Effector memory CD4-positive, alpha-beta T cell (primary cell): ENCODE measurements at places on chromosomes 16 and 17.

- H3K4me3 ChIP-seq = no peak overlapping the region
- H3K36me3 ChIP-seq = no peaks in the 10 kb centered on the region
- H3K27me3 ChIP-seq = peaks cover 13% of the 10 kb centered on the region
- no peaks in the 10 kb centered on the region for H3K4me1 ChIP-seq
- DNase-seq = peak; percentile 24
Observed at GRCh38 chr17:79391376-79392233, 219.2 kb downstream of the RBFOX3 start.

- no peak for DNase-seq
- H3K27ac ChIP-seq = no peak overlapping the region
- no peaks in the 10 kb centered on the region for H3K4me1 ChIP-seq
Observed at GRCh38 chr17:62819511-62820221, 11.6 kb upstream of the MARCHF10 start.

GRCh38 chr17:42120161-42120769 is 902 bp downstream of the KAT2A start:
- peaks cover 8% of the 10 kb centered on the region for H3K4me1 ChIP-seq
- H3K27me3 ChIP-seq = no peaks in the 10 kb centered on the region
- H3K27ac ChIP-seq = no peak overlapping the region
- no peak for DNase-seq
- peak overlapping the region; percentile 69 for H3K4me3 ChIP-seq
- H3K36me3 ChIP-seq = peaks cover 20% of the 10 kb centered on the region

DNA sequence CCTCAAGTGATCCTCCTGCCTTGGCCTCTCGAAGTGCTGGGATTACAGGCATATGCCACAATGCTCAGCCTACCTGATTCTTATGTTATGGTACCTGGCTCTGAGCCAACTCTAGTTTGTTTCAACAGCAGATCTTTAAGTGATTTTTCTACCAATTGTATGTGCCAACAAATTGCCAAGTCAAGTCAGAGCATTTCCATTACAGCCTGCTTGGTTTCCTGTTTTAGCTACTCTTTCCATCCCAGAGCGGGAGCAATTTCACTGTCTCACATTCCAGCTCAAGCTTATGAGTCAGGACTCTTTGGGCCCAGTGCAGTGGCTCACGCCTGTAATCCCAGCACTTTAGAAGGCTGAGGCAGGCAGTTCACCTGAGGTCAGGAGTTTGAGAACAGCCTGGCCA is 30.8 kb upstream of the RBBP6 start:
- no peak overlapping the region for H3K4me3 ChIP-seq
- DNase-seq = no peak
- H3K4me1 ChIP-seq = no peaks in the 10 kb centered on the region

DNA sequence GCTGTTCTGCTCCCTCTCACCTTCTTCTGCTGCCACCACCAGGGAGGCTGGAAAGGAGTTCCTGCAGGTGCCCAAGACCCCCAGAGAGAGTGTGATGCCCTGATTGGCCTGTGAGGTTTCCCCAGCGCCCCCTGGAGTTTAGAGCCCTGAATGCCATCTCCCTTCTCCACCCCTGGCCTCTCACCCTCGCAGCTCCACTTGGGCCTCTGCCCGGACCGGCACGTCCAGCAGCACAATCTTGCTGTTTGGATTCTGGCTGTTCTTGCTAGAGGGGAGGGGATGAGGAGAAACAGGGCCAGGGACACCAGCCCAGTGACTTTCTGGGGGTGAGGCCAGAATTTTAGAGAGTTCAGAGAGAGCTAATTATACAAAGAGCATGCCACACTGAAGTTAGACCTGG is 12.5 kb upstream of the FAM171A2 start:
- H3K27me3 ChIP-seq = no peaks in the 10 kb centered on the region
- no peak overlapping the region for H3K27ac ChIP-seq
- no peaks in the 10 kb centered on the region for H3K36me3 ChIP-seq
- H3K4me3 ChIP-seq = no peak overlapping the region
- no peaks in the 10 kb centered on the region for H3K4me1 ChIP-seq
- DNase-seq = no peak

GRCh38 chr17:81302861-81303333 is 7.8 kb upstream of the SLC38A10 start:
- H3K27me3 ChIP-seq = no peaks in the 10 kb centered on the region
- no peak overlapping the region for H3K4me3 ChIP-seq
- H3K36me3 ChIP-seq = no peaks in the 10 kb centered on the region
- H3K27ac ChIP-seq = no peak overlapping the region
- H3K4me1 ChIP-seq = no peaks in the 10 kb centered on the region

GRCh38 chr17:28643983-28644786 is 773 bp downstream of the BLTP2 start:
- H3K4me1 ChIP-seq = peaks cover 25% of the 10 kb centered on the region
- H3K27ac ChIP-seq = peak overlapping the region; percentile 89
- peak overlapping the region; percentile 97 for H3K4me3 ChIP-seq
- peaks cover 47% of the 10 kb centered on the region for H3K36me3 ChIP-seq
- DNase-seq = peak; percentile 7
- no peaks in the 10 kb centered on the region for H3K27me3 ChIP-seq

DNA sequence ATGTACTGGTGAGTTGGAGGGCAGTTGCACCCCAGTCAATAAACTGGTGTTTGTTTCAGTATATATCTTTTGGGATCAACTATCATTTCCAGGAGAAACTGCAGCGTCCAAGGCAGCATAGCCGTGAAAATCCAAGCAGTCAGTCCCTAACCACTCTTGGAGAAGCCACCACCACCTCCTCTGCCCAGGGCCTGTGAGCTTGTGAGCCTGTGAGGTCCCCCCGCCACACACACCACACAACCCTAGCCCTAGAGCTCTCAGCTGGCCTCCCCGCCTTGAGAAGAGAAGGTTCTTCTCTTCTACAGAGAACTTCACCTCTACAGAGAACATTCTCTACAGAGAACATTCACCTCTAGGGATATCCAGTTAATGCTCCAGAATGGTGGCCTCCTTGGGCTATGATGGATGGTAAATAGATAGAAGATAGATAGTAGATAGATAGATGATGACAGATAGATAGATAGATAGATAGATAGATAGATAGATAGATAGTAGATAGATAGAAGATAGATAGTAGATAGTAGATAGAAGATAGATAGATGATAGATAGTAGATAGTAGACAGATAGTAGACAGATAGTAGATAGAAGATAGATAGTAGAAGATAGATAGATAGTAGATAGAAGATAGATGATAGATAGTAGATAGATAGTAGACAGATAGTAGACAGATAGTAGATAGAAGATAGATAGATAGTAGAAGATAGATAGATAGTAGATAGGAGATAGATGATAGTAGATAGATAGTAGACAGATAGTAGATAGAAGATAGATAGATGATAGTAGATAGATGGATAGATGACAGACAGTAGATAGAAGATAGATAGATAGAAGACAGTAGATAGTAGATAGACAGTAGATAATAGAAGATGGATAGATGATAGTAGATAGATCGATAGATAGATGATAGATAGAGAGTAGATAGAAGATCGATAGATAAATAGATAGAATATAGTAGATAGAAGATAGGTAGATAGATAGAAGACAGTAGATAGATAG is 13.7 kb downstream of the ALOX15B start:
- no peaks in the 10 kb centered on the region for H3K36me3 ChIP-seq
- H3K27me3 ChIP-seq = no peaks in the 10 kb centered on the region
- DNase-seq = no peak
- no peak overlapping the region for H3K4me3 ChIP-seq
- H3K4me1 ChIP-seq = no peaks in the 10 kb centered on the region
